ENCODE measurements at places on chromosomes 1 and 21. TPM values are rescaled to one million over a fixed set of nuclear protein-coding genes. Genes with fewer than 3 reads are reported as not detected.

GRCh38 chr1:236502972-236503639, 20.7 kb upstream of the LGALS8 start:
- DNase-seq, result peak; percentile 73

DNA sequence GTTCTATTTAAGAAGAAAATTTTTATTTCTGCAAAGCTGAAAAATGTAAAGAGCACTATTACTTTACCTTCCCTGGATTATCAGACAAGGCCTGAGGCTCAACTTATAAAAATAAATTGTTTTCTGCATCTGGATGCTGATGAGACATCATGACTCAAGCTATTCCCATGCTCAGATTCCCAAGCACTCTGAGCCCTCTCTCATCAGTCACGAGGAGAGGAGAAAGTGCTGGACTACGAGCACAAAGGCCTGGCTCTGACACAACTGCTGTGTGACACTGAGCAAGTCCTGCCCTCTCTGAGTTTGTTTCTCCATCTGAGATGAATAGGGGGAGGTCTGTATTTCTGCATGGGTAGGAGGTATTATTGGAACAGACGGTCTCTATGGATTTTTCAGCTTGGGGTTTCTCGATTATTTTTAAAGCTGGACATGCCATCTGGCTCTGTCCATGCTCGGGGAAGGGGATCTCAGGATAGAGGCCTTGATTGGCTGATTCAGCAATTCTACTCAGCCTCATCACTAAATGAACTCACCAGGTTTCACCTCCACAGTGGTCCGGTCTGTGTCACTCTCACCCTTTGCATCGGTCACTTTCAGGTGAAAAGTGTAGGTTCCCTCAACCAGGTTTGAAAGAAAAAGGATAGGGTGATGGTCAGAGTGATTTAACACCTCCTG, 107.7 kb downstream of the KIAA0319L start:
- DNase-seq, result no peak

DNA sequence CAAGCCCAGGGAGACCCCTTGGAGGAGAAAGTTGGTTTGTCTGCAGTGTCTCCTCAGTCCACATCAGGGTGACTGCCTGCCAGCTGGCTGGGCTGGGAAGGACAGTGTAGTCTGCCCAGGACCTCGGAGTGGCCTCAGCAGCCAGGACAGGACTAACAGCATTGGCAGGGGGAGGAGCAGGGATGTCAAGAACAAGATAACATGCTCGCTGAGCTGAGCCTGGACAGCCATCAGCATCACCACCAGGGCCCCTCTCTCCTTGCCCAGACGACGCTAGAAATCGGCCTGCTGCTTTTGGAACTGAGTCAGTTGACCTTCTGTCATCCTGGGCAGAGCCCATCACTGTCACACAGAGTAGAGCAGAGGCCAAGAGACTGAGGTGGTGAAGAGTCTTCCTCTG, 83.6 kb upstream of the CNTN2 start:
- no peak for DNase-seq

- no peak for DNase-seq
These were observed 86.4 kb upstream of the ACTL8 start for GRCh38 chr1:17668624-17669175.

Gene C1QTNF12
- total RNA-seq, result 3.4 TPM

GRCh38 chr1:16164213-16165072, 8.6 kb upstream of the EPHA2 start:
- DNase-seq, result no peak

- no peak for DNase-seq
These were observed 37.3 kb downstream of the MFSD2A start for GRCh38 chr1:39992234-39992633.

Gene SLC30A10
- total RNA-seq, result not detected

Gene GPR153
- total RNA-seq, result 7.2 TPM

- DNase-seq, result no peak
These were observed 39.0 kb downstream of the DAB1 start for GRCh38 chr1:57384901-57385300.

DNA sequence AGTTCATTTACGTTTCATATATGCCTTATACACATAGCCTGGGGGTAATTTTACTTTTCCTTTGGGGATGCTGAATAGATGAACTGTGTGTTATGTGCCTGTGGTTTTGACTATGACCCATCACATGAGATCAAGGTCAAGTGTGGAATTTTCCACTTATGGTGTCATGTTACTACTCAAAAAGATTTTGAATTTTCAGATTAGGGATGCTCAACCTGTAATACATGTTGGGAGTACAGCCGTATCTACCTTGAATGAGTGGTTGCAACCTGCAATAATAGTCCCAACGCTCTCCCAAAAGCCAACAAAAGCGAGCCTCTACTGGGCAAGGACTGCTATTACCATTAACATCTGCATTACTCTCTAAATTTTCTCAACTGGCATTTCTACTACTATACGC, 68.5 kb upstream of the SDC3 start:
- DNase-seq, result no peak

Gene RNF186
- not detected for total RNA-seq

- no peak for DNase-seq
These were observed 43.2 kb downstream of the KIF26B start for GRCh38 chr1:245197911-245198379.

DNA sequence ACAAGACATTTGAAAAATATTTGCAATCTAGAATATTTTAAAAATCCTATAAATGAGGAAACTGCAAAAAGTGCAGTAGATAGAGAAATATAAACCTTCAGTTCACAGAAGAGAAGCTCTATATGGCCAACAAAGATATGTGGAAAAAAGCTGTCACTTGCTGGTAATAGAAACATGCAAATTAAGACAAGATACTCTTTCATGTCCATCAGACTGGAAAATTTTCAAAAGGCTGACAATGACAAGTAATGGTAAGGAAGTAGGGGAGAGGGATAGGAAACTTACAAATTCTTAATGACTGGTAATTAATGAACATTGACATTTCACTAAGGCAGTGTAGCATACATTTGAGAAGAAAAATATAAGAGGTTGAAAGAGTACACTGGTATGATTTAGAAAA, 147.9 kb downstream of the MRPL39 start:
- no peak for DNase-seq

DNA sequence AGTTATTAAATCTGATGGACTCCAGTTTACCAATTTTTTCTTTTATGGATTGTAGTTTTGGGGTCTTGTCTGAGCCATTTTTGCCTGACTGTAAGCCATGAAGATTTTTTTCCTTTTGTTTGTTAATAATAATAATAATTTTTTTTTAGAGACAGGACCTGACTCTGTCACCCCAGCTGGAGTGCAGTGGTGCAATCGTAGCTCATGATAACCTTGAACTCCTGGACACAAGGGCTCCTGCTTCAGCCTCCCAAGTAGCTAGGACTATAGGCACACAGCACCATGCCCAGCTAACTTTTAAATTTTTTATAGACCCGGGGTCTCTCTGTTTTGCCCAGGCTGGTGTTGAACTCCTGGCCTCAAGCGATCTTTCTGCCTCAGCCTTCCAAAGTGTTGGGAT, 6.3 kb downstream of the PTBP2 start:
- DNase-seq, result no peak

DNA sequence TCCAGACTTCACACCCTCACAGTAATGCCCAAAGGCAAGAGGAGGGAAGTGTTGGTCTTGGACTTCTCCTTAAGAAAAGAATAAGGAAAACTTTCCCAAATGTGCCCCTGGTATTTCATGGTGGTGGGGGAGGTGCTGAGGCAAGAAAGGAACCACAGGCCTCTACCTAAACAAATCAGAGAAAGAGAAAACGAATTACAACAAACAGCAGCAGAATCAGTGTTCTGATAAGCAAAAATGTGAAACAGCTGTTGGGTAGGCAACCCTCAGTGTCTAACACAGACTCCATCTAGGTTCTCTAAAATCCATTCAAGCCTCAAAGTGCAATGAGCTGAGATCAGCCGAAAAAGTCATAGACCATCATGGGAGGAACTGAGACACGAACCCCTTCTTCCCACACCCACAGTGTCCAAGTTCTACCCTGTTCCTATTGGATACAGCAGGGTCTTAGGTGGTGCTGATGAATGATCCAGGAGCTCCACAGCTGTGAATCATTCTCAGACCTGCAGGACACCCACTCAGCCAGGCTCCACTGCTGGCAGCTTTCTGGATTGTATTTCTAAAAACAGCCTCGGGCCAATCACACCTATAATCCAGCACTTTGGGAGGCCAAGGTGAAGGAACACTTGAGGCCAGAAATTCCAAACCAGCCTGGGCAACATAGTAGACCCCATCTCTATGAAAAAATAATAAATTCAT, 149.1 kb downstream of the PLPP3 start:
- DNase-seq, result no peak
